ENCODE measurements at places on chromosomes 6 and 20.

DNA sequence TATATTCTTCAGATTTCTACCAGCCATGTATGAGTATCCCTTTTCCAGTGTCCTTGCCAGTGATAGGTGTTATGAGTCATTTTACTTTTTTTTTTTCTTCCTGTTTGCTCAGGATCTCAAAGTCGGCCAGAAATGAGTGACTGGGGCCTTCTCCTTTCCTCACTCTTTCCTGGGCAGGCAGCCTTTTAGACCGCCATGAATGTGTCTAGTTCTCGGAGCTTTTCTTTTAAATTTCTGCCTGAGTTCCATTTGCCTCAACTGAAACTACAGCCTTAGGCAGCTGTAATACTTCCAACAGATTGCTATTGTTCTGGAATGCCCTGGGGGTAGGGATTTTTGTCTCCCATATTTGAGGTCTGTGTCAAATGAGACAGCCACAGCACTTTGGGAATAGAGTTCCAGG lies 83.7 kb downstream of the STXBP5 start:
- DNase-seq: no peak

GRCh38 chr20:7490288-7490687 lies 450.0 kb downstream of the HAO1 start:
- DNase-seq: no peak

DNA sequence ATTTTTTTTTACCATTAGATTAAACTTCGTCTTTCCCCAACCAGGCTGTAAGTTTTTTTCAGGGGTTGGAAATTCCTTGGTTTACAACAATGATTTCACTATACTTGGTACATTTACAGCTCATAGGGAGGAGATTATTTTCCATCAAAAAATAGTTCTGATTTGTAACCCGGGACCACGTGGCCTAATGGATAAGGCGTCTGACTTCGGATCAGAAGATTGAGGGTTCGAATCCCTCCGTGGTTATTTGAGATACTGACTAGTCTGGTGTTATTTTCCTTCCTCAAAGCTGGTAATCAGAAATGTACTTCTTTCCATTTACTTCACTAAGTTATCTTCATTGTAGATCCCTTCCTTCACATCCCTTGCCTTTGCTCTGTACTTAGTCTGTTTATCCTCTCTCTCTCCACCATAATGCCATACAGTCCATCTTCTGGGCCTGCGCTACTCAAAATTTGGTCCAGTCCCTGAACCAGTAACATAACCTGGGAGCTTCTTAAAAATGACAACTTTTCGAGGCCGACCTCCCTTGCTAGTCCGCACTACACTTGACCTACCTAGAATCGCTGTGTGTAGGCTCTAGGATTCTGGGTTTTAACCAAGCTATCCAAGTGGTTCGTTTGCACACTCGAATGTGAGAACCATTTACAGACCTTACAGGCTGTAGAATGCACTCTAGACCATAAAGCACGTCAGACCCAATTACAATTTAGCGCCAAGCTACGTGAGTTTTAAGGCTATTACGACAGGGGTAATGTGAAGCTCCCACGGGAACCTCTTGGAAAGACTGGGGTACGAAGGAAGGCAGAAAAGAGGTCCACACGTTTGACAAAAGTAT lies 42.1 kb upstream of the BTN3A2 start:
- peak; percentile 10 for DNase-seq

- DNase-seq: no peak
Measured at GRCh38 chr6:136184738-136185137, 65.4 kb downstream of the MTFR2 start.

GRCh38 chr6:139582956-139583355 lies 208.5 kb upstream of the CITED2 start:
- DNase-seq: no peak

GRCh38 chr20:63898882-63899558 lies 4.1 kb downstream of the DNAJC5 start:
- no peak for DNase-seq

- no peak for DNase-seq
Measured at GRCh38 chr20:38290829-38291814, 12.8 kb upstream of the BPI start.
